ENCODE measurements at places on chromosomes 12 and 14.

DNA sequence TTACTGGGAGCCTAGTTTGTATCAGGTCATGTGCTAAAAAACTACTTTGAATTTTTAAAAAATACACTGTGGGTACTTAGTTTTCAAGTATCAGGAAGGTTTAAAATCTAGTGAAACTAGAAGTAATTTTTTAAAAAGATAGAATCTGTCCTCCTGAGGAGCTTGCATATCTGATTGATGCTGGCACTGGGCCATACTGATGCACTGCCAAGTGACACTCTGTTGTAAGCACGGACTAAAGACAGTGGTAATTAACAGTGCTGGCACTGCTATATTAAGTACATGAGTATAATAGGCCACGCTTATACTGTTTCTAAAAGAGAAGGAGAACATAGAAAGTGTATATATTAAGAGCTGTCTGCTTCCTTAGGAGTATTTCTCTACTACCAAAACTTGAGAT, 10.0 kb upstream of the TBC1D30 start:
- DNase-seq: no peak

DNA sequence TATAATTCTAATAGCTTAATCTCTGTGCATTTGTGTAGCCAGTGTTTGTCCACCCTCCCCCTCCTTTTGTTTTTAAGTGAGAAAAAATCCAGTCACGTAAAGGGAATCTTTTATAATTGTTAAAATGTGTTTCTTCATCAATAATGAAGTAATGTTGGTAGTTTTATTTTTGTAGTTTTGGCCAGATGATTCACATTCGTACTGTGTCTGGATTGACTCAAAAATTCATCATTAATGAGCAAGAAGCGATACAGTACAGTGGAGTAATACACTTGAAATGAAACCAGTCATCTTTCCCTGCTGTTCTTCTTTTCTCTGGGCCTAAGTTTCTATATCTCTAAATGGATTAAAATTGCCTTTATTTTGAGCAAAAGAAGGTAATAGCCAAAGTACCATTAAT, 86.5 kb downstream of the SRGAP1 start:
- DNase-seq: no peak

DNA sequence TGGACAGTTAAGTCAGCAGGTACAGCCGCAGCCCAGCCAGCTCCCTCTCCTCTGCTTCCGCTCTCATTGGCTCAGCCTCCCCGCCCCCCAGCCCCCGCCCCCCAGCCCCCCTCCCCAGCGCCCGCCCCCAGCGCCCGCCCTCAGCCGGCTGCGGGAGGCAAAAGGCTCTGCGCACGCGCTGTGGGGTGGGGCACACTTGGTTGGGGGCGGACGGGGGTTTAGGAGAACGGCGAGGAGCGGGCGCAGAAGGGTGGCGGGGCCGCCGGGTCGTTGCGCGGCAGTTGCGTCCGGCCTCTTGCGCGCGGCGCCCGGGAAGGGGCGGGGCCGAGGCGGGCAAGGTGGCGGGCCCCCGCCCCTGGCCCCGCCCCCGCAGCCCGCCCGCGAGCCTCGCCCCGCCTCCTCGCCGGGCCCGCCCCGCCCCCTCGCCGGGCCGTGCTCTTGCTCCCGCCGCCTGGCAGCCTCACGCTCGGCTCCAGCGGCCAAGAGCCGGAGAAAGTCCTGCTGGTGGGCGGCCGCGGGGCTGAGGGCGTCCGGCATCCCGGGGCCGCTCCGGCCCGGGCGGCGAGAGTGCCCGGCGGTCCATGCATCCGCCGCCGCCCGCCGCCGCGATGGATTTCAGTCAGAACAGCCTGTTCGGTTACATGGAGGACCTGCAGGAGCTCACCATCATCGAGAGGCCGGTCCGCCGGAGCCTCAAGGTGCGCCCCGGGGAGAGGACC, at the start of gene PPP4R4:
TSS of gene PPP4R4 (plus strand) at position 438 of the 719 bp plus-strand sequence. CDS start at position 582, 144 bp downstream.
- DNase-seq: peak; percentile 91

DNA sequence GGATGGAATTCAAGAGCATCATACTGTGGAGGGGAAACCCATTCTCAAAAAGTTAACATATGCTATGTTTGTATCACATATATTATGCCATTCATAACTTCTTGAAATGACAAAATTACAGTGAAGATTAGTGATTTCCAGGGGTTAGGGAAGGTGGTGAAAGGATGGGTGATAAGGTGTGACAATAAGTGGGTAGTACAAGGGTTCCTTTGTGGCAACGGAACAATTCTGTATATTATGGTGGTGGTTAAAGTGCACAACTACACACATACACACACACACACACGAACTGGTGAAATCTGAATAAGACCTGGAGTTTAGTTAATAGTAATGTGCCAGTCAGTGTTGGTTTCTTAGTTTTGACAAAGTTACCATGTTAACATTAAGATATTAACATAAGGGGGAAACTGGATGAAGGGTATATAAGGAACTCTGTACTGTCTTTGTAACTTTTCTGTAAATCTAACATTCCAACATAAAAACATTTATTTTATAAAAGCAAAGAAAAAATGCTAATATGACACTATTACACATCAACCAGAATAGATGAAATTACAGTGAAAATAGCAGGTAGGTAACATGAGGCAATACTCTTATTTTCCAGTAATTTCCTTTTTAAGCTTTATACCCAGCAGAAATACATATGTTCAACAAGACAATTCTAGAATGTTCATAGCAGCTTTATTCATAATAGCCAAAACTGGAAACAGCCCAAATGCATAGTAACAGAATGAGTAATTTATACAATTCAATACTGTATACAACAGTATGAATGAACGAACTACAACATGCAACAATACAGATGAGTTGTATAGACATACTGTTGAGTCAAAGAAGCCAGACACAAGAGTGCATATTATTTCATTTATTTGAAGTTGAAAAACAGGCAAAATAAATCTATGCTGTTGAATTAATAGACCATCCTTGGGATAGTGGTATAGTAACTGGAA, 44.0 kb upstream of the OR5AU1 start:
- DNase-seq: no peak

- no peak for DNase-seq
These were observed 44.9 kb downstream of the BBS10 start for GRCh38 chr12:76303365-76303764.

- DNase-seq: no peak
These were observed 36.4 kb upstream of the SMOC1 start for GRCh38 chr14:69842686-69843420.

DNA sequence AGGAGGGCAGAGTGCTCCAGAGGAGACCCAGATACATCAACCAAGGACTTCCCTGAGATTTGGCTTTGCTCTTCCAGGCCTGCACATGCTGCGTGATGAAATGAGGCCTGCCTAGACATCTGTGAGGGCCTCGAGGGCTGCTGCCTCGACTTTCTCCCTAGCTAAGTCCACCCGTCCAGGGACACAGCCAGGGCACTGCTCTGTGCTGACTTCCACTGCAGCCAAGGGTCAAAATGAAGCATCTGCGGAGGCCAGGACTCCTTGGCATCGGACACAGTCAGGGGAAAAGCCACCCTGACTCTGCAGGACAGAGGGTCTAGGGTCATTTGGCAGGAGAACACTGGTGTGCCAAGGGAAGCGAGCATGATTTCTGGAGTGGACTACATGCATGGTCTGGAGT, 10.7 kb downstream of the SLC25A47 start:
- DNase-seq: no peak

DNA sequence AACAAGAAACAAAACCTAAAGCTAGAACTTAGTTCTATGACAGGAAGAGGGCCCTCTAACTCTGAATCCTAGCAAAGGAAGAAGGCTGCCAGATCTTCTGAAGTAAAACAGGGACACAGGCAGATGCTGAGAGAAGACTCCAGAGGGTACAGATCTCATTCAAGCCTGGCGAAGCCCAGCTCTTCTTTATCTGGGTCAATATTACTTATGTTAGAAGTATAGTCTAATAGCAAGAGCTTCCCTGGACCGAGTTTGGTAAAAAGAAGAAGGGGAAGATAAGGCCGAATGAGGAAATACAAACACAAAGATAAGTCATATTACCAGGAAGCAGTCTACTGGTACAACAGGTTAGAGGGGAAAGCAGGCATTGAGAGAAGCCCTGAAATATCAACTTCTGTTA, 79.9 kb upstream of the CCDC91 start:
- no peak for DNase-seq

DNA sequence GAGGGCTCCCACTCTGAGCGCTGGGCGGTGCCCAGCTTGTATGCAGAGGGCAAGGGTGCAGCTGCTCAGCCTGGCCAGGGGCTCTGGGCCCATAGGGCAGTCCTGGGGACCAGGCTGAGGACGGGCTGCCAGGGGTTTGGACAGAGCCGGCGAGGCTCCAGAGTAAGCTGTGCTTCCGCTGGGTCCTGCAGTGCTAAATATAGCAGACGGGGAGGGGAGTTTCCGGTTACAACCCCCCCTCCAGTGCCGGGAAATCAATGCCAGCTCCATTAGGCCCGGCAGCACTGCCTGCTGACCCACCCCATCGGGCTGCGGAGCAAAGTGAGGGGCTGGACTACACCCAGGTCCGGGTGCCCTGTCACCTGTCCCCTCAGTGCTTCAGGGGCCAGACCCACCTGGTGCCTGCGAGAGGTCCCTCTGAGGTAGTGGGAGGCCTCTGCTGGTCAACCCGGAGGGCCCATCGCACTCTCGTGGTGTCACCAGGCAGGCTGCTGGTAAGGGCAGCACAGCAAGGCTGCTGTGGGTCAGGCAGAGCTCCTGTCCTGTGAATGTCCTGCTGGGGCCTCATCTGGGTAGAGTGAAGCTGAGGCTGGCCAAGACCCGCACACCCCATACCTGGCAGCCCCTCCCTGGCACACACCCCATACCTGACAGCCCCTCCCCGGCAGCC, 2.6 kb upstream of the JAG2 start:
- DNase-seq: no peak

- no peak for DNase-seq
These were observed 17.9 kb downstream of the SPTLC2 start for GRCh38 chr14:77598366-77599070.

- DNase-seq: no peak
These were observed 83.0 kb upstream of the FAR2 start for GRCh38 chr12:29066011-29066588.

DNA sequence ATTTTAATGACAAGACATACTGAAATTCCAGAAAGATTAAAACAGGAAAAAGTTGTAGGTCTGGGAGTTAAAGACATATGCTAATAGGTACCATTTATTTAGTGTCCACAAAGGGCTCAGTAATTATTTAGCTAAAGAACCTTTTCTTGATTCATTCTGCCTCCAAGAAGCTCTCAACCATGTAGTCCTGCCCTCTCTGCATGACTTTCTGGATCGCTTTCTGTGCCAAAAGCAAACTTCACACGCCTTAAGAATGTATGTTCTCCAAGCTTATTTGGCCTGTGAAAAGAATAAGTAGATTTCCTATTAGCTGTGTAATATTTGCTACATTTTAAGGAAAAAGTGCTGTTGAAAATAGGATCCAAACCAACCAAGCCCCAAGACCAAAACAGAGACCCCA, 291.7 kb downstream of the C12orf75 start:
- no peak for DNase-seq

DNA sequence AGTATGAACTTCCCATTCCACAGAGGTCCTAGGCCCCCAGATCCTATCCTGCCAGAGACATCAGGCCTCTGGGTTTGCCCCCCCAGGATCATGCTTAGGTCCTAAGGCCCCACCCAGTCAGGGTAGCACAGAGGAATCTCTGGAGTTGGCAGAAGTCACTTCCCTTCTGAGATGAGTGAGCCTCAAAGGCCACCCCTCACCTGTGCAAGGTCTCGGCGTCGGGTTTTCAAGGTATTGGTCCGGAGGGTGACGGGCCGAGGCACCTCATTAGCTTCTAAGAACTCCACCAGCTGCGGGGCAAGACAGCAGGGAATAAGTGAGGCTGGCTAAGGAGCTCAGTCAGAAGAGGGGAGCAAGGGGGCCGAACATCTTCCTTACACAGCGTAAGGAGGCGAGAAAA, 5.2 kb downstream of the NOP2 start:
- DNase-seq: no peak

GRCh38 chr12:69601962-69602685, 8.6 kb downstream of the LRRC10 start:
- DNase-seq: no peak

- no peak for DNase-seq
These were observed 10.7 kb downstream of the FGF6 start for GRCh38 chr12:4434706-4435425.

DNA sequence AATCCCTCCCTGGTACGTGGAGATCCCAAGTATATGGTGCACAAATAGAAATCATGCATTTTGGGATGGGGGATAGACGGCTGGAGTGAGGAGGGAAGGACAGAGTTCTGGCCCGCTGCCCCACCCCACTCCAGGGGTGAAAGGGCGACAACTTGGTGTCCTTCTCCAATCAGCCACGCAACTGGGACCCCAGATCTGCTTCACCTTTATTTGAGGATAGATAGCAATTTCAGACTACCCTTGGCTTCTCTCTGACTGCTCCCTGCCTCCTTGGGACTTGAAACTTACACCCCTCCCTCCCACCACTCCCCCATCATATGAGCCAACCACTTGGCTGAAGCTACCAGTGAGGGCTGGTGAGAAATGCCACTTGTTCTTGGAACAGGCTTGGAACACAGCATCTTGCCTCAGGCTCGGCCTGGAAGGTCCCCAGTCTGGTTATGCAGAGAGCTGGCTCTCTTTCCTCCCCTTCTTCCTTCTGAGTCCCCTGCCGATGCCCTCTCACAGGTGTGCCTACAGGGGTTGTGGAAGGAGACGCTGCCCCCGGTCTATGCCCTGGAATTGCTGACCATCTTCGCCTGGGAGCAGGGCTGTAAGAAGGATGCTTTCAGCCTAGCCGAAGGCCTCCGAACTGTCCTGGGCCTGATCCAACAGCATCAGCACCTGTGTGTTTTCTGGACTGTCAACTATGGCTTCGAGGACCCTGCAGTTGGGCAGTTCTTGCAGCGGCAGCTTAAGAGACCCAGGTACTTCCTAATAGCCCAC, 8.1 kb downstream of the OAS3 start:
- no peak for DNase-seq

- no peak for DNase-seq
These were observed 69.7 kb downstream of the HELB start for GRCh38 chr12:66371982-66372381.

- peak; percentile 69 for DNase-seq
These were observed 69.9 kb downstream of the ARL6IP4 start for GRCh38 chr12:123050331-123050831.

- no peak for DNase-seq
These were observed 16.9 kb downstream of the CDKN1B start for GRCh38 chr12:12734054-12734453.

DNA sequence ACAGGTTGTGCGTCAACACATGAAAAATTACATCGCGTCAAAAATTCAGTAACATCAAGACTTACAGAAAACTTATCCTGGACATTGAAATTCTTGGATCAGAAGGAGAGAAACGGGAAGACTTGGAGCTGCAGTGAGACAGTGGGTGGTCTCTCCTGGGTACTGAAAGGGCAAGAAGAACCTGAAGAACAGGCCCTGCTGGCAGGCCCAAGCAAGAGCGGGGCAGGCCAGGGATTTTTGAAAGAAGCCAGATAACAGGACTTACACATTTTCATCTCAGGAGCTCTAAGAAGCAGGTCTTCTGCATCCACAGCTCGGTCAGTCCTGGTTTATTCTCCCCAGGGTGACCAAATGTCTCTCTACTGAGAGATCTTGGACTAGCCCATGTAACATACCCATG, 466.5 kb upstream of the SOX5 start:
- DNase-seq: no peak

Measured in left ventricle myocardium superior (tissue), 1 donor.